ENCODE measurements at places on chromosomes 2 and 18.

- no peak for DNase-seq
Observed at GRCh38 chr2:209331291-209331844, 92.5 kb upstream of the MAP2 start.

DNA sequence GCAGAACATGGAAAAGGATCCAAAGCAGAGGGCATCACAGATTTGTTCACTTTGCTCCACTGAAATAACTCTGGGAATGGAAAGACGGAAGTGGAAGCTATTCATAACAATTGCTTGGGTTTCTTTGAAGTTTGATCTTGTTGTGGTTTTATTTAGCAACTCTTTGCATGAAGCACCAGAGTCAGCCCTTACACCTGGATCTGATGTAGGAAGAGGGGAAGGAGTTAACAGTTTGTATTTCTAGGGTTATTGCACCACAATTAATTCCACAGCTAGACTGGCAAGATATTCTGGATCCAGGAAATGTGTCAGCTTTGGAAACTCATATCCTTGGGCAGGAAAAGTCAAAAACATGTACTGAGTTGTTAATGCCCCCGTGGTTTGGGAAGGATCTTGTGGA, 1143.4 kb downstream of the CNTNAP5 start:
- DNase-seq: no peak

DNA sequence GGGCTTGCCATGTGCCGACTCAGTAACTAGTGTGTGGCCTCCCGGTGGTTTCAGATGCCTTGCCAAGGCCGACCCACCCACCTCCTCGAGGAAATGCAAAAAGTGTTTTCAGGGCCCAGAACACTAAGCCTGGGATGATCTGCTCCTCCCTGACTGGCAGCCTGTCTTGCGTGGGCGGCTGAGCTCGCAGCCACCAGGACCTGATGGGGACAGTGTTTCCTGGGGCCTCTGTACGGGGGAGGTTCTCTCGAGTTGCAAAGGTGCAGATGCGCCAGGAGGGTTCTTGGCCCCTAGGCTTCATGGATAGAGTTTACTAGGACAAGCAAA, 85.2 kb downstream of the GLI2 start:
- DNase-seq: no peak

- DNase-seq: peak; percentile 78
Observed at GRCh38 chr2:27582695-27583389, at the start of gene ZNF512. Gene ZNF512, plus strand, starts transcription at chr2:27583042. Its CDS starts 71 bp downstream, at chr2:27583113.

- DNase-seq: no peak
Observed at GRCh38 chr2:66457545-66457944, 22.6 kb downstream of the MEIS1 start.

GRCh38 chr2:106339609-106340008, 128.6 kb downstream of the RGPD3 start:
- no peak for DNase-seq

DNA sequence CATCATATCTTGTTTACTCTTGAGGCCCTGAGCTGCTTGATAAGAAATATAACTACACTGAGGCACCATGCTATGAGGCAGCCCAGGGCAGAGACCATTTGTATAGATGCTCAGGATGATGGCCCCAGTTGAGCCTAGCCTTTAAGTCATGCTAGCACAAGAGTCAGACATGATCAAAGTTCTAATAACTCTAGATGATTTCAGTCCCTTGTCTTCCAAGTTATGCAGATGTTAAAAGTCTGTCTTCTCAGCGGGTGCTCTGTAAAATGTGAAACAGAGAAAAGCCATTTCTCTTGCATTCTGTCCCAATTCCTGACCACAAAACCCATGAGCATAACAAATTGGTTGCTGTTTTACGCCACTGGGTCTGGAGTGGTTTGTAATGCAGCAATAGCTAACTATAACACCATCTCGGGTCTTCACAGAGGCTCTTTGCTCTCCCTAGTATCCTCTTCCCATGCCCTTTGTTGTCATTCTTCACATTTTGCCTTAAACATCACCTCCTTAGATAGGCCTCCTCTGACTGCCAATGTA, 49.6 kb downstream of the NXPH2 start:
- DNase-seq: no peak

- DNase-seq: no peak
Observed at GRCh38 chr2:197516393-197516761, 511 bp downstream of the MOB4 start.

- DNase-seq: no peak
Observed at GRCh38 chr18:58862356-58862755, 2.3 kb upstream of the ZNF532 start.

GRCh38 chr18:54830260-54830659, 2.0 kb downstream of the RAB27B start:
- no peak for DNase-seq

GRCh38 chr18:77210249-77210648, 39.4 kb upstream of the GALR1 start:
- no peak for DNase-seq

DNA sequence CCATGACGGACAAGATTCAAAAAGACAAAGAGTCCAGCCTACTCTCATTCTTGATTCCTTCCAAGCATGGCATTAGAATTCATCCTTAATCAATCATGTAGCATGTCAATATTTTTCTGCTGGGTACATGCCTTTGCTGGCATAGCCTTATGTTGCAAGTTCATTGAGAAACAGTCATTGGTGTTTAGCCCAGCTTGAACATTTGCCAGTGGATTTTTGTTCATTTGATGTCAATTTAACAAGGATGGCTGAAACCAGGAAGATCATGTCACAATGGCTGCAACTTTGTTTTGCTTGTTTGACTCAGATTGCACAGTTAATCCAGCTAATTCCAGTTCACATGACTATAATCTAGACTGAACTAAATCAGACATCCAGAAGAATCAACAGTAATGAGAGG, 1132.2 kb downstream of the LRP1B start:
- no peak for DNase-seq

DNA sequence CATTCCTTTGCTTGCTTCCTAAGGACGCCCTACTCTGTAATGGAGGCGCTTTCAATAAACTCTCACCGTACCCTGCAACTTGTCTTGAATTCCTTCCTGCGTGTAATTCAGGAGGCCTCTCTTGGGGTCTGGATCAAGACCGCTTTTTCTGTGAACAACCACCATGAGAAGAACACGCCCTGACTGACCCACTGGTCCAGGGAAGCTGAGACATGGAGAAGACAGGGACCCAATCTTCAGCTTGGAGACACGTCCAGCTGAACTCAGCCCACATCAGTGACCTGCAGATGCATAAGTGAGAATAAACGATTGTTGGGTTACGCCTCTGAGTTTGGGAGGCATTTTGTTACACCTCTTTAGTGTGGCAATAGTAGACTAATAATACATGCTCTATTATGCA, 7.8 kb upstream of the NARS1 start:
- DNase-seq: no peak

DNA sequence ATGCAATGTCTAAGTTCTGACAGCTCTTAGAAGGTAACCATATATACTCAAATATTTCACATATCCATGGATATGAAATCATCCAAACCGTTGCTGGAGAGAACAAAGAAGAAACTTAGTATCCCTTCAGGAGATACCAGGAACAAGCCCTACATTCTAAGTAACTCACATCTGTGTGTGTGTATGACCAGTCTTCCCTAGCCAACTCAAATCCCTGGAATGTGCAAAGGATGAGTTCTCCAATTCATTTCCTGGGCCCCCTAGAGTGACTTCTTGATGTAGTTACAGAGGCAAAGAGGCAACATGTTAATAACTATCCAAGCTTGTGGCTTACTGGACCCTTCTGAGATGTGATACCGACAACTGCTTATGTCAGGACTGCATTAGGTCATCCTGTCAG, 20.1 kb downstream of the TPGS2 start:
- no peak for DNase-seq

DNA sequence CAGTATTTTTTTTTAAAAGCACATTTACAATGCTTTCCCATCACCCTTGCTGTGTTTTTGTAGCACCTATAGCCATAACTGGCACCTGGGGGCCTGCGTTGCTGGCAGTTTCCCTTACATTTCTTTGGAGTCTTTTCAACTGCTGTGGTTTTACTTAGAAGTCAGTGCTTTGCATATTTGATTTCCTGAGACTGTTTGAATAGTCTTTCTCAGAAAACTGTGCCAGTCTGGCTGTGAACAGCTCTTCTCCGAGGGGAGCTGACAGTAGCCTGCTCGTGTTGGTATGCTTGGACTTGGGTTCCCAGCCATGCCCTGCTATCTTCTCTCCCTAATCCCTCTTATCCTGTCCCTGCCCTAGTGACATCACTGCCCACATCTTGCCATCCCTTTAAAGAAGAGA, 81.5 kb downstream of the DPP4 start:
- peak; percentile 53 for DNase-seq

GRCh38 chr2:675982-676646, 1.1 kb downstream of the TMEM18 start:
- no peak for DNase-seq

DNA sequence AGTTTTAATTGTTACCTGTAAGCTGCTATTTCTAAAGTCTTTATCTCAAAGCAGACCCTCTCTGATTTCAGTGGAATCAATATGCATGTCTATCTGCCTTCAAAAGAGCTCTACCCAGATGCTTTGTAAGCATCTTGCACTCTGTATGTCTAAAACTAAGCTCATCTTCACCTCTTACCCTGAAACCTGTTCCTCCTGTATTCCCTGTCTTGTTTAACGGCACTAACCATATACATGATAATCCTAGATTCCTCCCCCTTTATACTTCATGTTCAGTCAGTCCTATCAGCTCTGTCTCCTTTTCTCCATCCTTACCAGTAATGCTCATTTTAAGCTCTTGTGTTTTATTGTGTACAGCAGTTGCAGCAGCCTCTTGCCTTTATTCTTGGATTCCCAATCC, 12.8 kb downstream of the ZC3H15 start:
- DNase-seq: no peak

DNA sequence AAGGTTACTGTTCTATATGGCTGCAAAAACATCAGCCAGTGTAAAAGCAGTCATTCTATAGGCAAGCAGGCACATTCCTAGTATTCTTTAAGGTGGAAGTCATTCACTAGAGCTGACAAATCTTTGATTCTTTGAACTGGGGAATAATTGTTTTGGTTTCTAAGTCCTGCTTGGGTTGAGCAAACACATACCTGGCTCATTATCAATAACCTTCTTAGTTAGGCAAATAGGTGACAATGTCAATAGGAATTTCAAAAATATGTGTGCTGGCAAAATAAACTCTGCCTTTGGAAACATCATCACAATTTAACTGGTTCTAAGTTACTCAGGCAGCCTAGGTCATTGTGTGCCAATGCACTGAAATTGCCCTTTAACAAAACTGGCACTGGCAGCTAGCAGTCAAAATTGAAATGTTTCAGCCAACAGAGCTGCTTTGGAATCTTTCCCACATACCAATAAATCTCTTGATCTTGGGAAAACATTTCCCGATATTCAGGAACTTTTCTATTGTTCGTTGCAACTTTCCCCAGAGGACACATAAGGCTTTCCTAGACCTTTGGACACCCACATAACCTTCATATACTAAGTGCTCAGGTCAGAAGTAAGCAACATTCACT, 402.0 kb upstream of the MMADHC start:
- no peak for DNase-seq

Data from stimulated activated CD8-positive, alpha-beta memory T cell treated with anti-CD3 and anti-CD28 coated beads, Interleukin-7, amount 100 ng/mL, for 4 hours (primary cell).